ENCODE measurements at places on chromosomes 1 and 21.

DNA sequence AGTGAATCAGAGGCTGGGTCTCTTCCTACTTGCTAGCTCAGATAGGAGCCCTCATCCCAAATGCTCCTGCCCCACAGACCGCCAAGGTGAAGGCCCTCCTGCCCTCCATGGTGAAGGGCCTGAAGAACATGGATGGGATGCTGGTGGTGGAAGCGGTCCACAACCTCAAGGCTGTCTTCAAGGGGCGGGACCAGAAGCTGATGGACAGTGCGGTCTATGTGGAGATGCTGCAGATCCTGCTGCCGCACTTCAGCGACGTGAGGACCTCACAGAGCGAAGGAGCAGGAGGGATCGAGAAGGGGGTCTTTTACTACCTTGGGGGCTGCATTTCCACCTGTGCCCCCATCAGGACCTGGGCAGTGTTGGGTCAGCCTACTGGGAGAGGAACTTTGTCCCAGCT, 14.6 kb upstream of the TTC4 start:
- DNase-seq, result no peak

DNA sequence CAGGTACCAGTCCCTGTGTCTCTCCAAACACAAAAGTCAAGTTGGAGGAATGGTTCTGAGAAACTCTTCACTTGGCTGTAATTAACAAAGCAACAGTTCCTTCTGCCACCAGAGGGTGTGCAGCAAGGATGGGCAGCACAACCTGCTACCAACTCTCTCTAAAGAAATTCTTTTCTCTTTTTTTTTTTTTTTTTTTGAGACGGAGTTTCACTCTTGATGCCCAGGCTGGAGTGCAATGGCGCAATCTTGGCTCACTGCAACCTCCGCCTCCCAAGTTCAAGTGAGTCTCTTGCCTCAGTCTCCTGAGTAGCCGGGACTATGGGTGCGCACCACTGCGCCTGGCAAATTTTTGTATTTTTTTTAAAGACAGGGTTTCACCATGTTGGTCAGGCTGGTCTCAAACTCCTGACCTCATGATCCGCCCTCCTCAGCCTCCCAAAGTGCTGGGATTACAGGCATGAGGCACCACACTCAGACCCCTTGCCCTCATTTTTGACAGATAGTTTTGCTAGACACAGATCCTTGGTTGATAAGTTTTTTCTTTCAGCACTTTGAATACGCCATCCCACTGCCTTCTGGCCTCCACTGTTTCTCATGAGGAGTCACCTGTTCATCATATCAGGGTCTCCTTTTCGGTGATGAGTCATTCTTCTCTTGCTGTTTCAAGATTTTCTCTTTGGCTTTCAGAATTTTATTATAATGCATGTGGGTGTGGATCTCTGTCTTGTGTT, 12.1 kb upstream of the DEGS1 start:
- DNase-seq, result no peak

- no peak for DNase-seq
Observed at GRCh38 chr1:226457307-226457712, 49.4 kb upstream of the PARP1 start.

DNA sequence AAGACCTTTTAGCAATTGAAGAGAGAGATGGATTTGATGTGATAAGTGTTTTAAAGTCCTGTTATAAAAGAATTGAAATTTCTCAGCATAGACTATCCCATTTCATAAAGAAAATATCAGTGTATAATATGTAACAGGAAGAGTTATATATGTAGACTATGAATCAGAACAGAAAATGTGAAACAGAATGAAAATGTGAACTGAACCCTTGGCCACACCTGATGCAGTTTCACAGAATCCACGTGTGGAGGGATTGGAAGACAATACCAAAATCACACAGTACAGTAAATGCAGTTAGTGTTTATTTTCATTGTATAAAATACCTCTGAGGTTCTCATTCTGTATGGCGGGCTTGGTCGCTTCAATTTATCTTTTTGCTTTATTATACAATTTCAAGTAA, 9.9 kb upstream of the SLAMF1 start:
- no peak for DNase-seq

DNA sequence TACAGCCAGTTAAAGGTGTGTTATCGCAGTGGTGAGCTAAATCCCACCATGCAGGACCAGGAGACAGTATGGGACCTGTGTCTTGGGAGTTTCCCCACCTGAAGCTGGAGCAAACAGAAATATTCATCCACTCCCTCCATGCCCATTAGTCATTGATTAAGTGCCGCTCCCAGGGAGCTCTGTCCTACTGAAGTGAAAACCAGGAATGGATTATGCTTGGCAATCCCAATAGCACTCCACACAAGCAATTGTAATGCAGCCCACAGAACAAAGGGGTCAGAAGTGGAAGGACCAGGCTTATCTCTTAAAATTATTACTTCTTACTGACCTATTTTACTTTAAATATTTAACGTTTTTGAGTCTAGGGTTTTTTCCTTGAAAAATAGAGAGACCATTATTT, 1005.4 kb downstream of the ADGRL2 start:
- DNase-seq, result no peak

GRCh38 chr1:214289574-214290272, 8.8 kb downstream of the SMYD2 start:
- no peak for DNase-seq

- DNase-seq, result no peak
Observed at GRCh38 chr1:242033447-242033846, 34.5 kb upstream of the MAP1LC3C start.

- DNase-seq, result no peak
Observed at GRCh38 chr1:217052626-217053025, 329.4 kb upstream of the ESRRG start.

- no peak for DNase-seq
Observed at GRCh38 chr1:204818998-204819397, 51.7 kb upstream of the NFASC start.

DNA sequence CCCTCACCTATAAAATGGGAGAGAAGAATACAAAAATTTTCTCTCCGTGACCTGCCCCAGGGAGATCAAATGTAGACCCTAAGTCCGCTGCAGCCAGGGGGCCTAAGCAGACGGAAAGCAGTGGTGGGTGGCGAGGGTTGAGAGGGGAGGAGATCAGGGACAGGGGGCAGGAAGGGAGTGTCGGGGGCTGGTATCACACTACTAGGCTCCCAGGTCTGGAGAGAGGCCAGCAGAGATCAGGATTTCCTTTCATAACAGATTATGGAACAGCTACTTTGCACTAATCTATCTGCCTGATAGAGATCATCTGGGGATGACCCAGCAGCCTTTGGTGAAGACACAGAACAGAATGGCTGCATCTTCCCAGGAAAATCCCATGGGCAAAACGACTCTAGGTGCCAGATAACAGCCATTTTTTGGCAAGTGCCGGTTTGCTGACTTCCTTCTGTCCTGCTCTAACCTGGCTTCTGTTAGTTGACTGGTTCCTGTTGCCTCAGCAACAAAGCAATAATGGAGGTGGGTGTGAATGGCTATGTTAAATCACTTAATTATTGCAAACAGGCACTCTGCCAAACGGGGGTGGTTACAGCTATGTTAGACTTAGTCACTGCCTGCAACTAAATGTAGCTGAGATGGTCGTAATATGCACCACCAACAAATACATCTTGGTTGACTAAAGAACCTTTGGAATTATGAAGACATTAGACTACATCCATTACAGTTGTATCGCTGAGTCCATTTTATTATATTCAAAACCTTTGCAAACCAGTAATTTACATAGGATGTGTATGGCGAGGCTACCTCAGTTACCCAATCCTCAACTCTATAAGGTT, 30.0 kb upstream of the EPS8L3 start:
- peak; percentile 62 for DNase-seq

Data from NK-92 treated with Interleukin-12 subunit alpha and Interleukin-12 subunit beta, amount 100 ng/mL, for 24 hours (cell line).